ENCODE measurements at places on chromosomes 7 and 10.

DNA sequence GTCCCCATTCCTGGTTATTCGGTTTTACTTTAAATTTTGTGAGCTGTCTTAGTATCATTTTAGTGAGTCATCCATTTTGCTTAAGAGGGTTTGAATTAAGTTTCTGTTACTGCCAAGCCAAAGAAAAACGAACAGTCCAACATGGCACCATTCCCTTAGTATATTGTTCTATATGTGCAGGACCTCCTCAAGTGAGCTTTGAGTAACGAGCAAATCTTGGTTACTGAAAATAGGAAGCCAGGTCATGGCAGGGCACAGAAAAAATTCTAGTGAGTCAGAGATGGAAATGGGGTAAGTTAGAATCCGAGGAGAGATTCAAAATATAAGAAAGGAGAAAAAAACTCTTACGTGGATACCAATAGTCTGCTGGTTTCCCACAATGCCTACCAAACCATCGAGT, 292.9 kb downstream of the BAMBI start:
- no peak for DNase-seq

DNA sequence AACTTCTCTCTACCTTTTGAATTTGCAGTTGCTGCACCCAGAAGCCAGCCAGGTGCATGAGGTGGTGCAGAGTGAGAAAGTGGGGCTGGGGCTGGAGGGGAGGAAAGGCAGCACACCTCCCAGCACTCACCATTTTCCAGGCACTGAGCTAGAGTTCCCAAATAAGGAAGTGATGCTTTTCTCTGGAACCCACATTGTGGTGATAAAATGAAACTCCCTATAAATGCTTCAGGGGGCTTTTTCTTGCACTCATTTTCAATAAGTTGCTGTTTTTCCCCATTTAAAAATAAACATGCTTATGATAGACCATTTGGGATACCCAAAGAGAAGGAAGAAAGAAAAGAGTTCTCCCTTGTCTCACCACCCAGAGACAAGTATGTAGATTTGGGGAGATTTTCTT, 42.8 kb upstream of the TNS3 start:
- DNase-seq = no peak

DNA sequence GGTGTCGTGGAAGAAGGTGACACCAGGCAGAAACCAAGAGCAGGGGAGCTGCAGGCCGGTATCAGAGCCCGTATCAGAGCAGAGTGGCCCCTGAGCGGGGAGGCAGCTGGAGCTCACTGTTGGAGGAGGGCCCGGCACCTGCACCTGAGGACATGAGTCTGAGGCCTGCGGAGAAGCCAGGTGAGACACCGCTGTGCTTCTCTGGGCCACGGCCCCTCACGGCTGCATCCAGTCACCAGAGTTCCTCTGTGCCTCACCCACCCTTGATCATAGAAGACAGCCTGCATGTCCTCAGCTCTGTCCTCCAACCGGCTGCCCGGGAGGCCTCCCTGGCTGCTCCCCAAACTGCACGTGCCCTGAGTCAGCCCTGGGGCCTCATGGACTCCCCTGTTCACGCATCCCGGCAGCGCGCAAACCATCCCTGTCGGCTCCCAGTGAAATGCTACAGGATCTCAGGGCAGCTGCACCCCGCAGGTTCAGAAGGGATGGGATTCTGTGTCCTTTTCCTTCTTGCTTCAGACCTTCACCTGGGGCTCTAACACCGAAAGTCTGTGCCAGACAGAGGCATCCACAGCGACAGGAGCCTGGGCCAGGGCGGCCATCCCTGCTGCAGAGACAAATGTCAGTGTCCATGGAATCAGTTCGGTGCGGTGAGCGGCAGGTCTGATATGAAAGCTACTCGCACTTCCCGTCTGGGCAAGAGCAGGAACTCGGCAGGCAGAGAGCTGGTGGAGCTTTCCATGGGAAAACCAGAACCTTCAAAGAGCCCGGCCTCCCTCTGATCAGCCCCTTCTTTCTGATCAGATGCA, 111.9 kb upstream of the FAM20C start:
- no peak for DNase-seq

DNA sequence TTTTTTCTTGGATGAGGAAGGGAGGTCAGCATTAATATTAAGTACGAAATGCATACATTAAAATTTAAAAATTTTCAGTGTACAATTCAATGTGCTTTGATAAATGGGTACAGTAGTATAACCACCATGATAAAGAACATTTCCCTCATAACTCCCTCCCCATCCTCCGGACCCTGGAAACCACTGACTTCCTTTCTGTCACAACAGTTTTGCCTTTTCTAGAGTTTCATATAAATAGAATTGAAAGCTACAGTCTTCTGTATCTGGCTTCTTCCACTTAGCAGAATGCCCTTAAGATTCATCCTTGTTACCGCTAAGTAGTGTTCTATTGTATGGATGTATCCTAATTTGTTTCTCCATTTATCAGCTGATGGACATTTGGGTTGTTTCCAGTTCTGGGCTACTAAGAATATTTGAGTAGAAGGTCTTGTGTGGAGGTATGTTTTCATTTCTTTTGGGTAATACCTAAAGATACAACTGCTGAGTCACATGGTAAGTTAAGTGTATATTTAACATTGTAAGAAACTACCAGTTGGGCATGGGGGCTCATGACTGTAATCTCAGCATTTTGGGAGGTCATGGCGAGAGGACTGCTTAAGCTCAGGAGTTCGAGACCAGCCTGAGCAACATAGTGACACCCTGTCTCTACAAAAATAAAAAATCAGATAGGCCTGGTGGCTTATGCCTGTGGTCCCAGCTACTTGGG, 30.8 kb downstream of the ABI1 start:
- DNase-seq = no peak

All from hypothalamus (tissue), 51 donors.